CD4-positive, CD25-positive, alpha-beta regulatory T cell (primary cell): ENCODE measurements at places on chromosomes 11 and 22.

- DNase-seq, result no peak
These were observed 28.4 kb downstream of the TRPC6 start for GRCh38 chr11:101555366-101555765.

GRCh38 chr22:27799827-27800249 is 1.7 kb downstream of the MN1 start:
- DNase-seq, result no peak

GRCh38 chr22:24417200-24417599 is 10.2 kb upstream of the ADORA2A start:
- DNase-seq, result no peak

GRCh38 chr11:65454311-65454695 is 31.7 kb downstream of the NEAT1 start:
- DNase-seq, result no peak

- DNase-seq, result no peak
These were observed 124.6 kb downstream of the PHF21B start for GRCh38 chr22:44884968-44885805.

- DNase-seq, result no peak
These were observed 44.1 kb upstream of the CHRM4 start for GRCh38 chr11:46435679-46436078.

DNA sequence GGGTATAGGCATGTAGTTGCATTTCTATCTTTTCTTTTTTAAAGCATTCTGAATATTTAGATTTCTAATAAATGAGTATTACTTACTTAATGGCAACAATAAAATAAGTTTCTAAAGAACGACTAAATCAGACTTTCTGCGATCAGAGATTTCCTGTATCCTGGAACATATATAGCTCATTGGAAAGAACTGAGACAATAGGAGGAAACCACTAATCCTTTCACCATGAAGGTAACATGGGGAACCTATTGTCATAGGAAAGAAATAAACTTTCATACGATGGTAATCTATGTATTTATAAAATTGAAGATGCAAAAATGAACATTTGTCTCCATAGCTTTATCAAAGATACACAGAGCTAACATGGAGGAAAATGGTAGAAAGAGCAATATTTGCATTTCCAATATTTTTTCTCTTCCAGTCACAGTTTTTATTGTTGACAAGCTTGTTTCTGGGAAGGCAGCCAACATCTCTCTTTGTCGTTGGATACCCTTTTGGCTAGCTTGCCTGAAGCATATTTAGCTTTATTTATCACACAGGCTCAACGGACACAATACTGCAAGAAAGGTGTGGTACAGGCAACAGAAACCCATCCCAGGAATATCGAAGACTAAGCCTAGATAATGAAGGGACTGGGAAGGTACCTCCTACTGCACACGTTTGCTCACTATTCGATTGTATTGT is 293.3 kb upstream of the MPPED2 start:
- DNase-seq, result no peak

GRCh38 chr11:16812274-16812673 is 73.8 kb downstream of the C11orf58 start:
- no peak for DNase-seq

DNA sequence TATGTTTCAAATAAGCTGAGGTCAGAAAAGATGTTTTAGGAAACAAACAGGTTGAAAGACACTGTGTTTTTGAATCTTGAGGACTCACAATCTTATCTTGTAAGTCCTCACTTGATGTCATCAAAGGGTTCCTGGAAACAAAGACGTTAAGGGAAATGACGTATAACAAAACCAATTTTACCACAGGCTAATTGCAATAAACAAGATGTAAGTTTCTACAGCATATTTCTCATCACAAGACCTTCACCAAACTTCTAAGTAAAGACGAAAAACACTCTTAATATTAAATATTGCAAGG is 433.5 kb upstream of the FAT3 start:
- DNase-seq, result no peak

DNA sequence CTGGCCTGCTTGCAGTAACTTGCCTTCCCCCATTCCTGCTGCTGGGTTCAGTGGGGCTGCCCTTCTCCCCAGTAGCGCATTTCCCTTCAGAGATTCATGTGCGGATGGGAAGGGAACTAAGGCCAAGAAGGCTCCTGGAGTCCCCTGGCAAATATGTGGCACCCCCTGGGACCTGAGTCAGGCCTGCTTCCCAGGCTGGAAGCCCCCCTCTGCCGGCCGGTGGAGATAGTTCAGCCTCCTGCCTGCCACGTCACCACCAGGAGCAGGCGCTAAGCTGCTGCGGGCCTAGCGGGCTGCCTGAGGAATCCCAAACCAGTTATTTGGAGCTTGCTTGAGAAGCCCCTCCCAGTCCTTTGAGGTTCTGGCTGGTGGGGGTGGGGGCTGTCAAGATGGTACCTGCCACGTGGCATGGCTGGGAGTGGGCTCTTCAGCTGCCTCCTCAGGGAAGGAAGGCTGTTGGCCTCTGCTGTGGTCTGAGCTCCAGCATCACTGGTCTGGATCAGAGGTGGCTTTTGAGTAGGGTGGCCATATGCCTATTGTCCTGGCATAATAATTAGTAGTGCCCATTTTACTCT is 2.0 kb downstream of the SERPINH1 start:
- DNase-seq, result no peak

- no peak for DNase-seq
These were observed 19.8 kb downstream of the SLCO2B1 start for GRCh38 chr11:75170516-75171201.

DNA sequence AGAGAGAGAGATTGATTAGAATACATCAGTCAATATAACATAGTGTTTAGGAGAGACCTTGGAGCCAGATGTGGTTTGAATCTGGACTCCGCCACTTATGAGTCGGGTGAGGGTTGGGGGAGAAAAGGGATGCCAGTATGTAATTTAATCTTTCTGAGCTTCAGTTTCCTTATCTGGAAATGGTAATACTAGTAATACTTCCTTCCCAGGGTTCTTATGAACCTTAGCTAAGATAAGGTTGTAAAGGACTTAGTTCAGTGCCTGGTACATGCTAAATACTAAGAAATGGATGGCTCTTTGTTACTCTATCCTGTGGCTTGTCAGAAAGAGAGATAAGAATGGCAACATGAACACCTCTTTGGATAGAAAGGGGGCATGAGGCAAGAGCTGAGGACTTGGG is 226.1 kb upstream of the NARS2 start:
- no peak for DNase-seq

GRCh38 chr11:73234471-73235181 is 16.5 kb downstream of the P2RY2 start:
- DNase-seq, result no peak

DNA sequence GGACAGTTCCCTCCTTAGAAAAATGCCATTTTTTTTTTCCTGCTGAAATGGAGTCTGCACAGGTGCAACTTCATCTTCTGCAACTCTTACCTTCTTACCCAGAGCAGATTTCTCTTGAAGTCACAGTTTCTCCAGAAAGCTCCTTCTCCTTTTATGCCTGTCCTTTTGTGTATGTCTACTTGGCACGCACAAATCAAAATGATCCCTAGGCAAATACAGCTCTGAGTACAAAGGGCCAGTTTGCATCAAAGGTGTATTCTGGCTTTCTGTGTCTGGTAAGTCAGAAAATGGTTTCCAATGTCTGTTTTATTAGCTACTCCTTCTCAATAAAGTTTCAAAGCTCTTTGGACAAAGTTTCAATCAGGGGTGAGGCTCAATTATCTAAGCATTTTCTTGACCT is 2.5 kb downstream of the CLDN25 start:
- DNase-seq, result no peak

- no peak for DNase-seq
These were observed 3.3 kb downstream of the FGF19 start for GRCh38 chr11:69700278-69701140.

GRCh38 chr11:2447951-2448650 is 3.3 kb downstream of the KCNQ1 start:
- DNase-seq, result no peak

DNA sequence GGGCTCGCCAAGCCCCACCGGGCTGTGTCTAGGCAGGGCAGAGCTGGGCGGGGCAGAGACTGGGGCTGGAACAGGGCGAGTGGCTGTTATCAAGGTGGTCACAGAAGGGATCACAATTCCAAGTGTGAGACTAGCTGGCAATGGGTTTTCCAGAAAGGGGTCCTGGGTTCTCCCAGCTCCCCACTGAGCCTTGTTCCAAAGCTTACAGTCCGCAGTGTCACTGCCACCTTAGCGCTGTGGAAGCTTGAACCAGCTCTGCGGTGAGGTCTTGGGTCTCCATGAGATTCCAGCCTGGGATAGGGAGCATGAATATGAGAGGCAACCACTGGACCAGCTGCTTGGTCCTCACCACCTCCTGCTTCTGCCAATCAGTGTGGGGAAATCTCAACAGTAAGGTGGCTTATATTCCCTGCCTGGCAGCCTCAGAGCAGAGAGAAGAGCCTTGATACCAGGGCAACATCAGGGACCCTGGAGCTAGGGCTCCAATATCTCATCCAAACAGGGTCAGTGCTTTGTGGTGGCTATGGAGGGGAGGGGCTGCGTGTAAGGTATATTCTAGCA is 831 bp downstream of the CD44 start:
- no peak for DNase-seq

DNA sequence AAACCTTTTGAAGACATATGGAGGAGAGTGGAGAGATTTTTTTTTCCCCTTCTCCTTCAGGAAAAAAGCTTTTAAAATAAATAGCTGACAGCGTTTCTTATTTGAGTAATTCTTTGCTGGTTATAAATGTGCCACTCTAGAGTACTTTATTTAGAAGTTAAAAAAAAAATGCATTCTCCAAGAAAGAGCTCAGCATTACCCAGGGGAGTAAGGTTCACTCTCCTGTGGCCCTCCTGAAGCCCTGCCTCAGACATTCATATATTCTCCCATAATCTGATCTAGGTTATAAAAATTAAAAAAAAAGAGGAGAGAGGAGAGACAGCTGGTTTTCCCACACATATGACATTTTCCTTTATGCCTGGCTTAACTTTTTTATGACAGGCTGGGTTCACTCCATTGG is 545.2 kb upstream of the CADM1 start:
- DNase-seq, result no peak

DNA sequence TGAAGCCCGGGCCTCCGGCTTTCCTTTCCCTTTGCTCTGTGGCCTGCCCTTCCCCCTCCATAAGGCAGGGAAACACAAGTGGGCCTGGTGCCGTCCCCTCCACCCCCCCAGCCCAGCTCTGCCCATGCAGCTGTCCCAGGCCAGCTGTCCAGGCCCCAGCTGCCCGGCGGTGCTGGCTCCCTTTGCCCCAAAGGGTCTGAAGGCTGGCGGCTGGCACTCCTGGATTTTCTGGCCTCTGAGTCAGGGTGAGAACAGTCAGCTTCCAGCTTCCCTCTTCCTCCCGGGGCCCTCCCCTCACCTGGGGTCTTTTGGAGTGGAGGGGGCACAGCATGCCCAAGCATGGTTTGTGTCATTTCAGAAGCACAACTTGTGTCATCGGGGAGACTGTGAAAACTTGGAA is 27.8 kb downstream of the CD82 start:
- DNase-seq, result no peak

GRCh38 chr11:98679673-98680072 is 341.1 kb upstream of the CNTN5 start:
- DNase-seq, result no peak

DNA sequence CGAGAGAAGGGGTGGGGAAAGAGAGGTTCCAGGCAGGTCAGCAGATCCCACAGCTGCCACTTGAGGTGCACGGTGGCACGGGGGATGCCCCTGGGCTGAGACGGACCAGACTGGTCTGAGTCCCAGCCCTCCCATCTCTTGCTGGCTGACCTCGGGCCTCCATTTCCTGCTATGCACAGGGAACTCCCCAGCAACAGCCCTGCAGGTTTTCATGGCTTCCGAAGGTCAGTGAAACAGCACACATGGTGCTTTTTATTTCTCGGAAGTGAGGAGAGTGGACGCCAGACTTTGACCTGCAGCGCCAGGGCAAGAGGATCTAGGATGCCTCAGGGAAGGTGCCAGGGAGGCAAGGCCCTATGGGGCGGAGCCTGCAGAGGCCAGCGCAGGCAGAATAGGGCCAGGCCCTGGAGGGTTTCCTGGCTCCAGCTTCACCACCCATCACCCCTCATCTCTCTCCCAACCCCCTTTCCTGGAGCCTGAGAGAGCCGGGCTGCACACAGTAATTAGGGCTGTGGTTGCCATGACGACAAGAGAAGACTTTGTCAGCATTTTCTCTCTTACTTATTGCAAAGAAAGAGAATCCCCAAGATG is 29.5 kb downstream of the SLC22A12 start:
- peak; percentile 2 for DNase-seq

- DNase-seq, result no peak
These were observed 14.8 kb downstream of the FAM181B start for GRCh38 chr11:82718821-82719220.

DNA sequence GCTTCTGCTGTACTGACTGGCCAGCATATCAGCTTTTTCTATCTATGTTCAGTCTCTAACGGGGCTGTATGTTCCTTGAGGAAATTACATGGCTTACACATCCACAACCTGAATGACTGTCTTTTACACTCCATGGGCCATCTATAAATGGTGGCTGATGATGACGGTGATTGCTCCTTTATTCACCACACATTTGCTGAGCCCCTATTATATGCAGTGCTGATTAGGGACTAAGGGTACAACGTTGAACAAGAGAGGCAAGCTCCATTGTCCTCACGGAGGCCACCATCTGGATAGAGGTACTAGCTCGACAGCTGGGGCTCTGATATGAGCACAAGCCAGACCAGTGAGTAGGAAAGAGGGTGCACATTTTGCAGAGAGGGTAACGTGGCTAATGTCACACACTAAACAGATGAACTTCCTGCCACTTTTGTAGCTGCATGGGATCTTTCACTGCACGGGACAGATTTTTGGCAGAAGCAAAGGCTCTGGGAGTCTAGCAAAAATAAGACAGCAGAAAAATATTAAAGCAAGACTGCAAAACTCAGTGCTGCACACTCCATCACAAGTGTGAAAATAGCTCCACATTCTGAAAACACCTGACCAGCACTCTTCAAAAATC is 30.6 kb downstream of the DRD2 start:
- no peak for DNase-seq
